ENCODE measurements at places on chromosomes 2 and 18. TPM values are rescaled to one million over a fixed set of nuclear protein-coding genes. Genes with fewer than 3 reads are reported as not detected.

Gene TMEM37
- polyA plus RNA-seq: 9.7 TPM

DNA sequence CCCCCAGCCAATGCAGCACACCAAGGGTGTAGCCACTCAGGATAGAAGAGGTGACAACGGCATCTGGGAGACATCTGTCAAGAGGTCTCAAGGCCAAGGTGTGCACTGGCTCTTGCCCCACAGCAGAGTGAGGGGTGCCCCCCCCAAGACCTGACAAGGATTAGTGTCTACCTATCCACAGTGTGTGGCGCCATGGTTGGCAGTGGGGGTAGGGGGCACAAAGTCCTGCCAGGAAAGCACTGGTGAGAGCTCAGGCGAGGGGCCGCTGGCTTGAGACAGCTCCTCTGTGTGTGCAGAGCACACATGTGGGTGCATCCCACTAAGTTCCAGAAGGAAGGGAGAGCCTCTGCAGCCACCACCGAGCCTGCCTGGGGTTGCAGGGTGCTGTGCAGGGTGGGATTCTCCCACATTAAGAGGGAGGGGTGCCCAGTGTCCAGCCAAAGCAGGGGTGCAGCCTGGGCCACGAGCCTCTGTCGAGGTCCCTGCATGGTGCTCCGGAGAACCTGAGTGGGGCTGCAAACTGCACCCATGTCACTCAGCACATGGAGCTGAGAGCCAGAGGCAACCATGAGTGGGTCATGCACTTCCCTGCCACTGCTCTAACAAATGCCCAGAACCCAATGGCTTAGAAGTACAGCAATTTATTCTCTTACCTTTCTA lies 311.2 kb upstream of the HDAC4 start:
- DNase-seq: no peak

Gene PMAIP1
- 60.5 TPM for polyA plus RNA-seq

Gene CAPN14
- not detected for polyA plus RNA-seq

DNA sequence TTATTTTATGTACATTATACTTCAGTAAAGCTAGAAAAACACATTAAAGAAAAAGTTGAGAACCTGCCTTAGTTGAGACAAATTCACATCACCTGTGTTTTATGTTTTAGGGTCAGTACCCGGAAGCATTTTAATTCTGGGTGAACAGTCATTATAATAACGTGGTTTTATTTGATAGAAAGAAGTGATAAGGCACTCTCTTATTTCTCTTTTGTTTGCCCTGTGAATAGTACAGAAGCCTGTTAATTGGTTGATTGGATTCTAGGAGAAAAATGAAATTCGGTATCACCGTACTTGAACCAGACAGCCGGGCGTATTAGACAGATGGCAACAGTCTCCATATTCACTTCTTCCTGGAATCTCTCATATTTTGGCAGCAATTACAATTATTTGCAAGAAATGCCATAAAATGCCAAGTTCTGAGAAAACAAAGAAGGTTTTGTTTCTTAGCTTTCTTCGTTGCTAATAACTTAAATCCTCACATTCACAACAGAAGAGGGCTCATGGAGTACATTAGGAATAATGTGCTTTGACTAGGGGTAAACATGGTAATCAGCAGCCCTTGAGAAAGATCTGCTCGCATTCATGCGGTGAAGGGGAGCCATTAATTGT lies 168.7 kb upstream of the RASGRP3 start:
- no peak for DNase-seq

Gene OTOF
- polyA plus RNA-seq: 21.5 TPM

- no peak for DNase-seq
These were observed 24.5 kb downstream of the SLC66A2 start for GRCh38 chr18:79926715-79927606.

Measured in muscle of arm (tissue), 14 donors.